ENCODE measurements at places on chromosomes 1 and 21. TPM values are rescaled to one million over a fixed set of nuclear protein-coding genes. Genes with fewer than 3 reads are reported as not detected.

GRCh38 chr1:170732252-170732588, 68.3 kb downstream of the PRRX1 start:
- peaks cover 3% of the 10 kb centered on the region for H3K4me1 ChIP-seq
- no peak for DNase-seq
- peaks cover 20% of the 10 kb centered on the region for H3K27me3 ChIP-seq
- no peak overlapping the region for H3K4me3 ChIP-seq

GRCh38 chr21:46554431-46555224, 50.3 kb downstream of the S100B start:
- DNase-seq, result peak; percentile 63
- H3K27ac ChIP-seq, result no peak overlapping the region
- no peaks in the 10 kb centered on the region for H3K4me1 ChIP-seq

- peaks cover 5% of the 10 kb centered on the region for H3K4me1 ChIP-seq
- no peak overlapping the region for H3K27ac ChIP-seq
- H3K4me3 ChIP-seq, result no peak overlapping the region
- H3K36me3 ChIP-seq, result no peaks in the 10 kb centered on the region
- DNase-seq, result peak; percentile 80
Measured at GRCh38 chr1:165129568-165130164, 226.8 kb downstream of the LMX1A start.

Gene SPATA1
- total RNA-seq, result 1.8 TPM

Gene FCAMR
- not detected for total RNA-seq

All from type B pancreatic cell (in vitro differentiated cells).